ENCODE measurements at places on chromosomes 7 and 10.

- no peak for DNase-seq
These were observed 98.4 kb upstream of the GJD4 start for GRCh38 chr10:35506741-35507140.

- no peak for DNase-seq
These were observed 84.9 kb downstream of the C10orf105 start for GRCh38 chr10:71634531-71635164.

DNA sequence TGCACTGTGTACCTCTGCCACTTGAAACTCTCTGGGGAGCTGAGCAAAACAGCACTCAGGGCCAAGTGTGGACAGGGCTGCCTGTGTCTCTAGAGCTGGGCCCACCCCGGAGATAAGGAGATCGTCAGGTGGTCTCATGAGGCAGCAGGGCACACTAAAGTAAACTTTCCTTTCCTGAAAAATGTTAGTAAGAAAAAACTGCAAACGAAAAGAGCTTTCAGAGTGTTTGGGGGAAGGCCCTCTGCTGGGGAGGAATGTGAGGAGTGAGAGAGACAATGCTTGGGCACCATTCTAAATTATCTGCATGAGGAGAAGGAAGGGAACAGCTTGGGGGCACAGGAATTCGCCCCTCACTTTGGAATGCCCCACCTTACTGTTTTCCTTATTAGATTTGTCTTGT is 127.7 kb downstream of the ATXN7L1 start:
- no peak for DNase-seq

- DNase-seq = no peak
These were observed 60.1 kb downstream of the ZMIZ1 start for GRCh38 chr10:79128923-79129305.

DNA sequence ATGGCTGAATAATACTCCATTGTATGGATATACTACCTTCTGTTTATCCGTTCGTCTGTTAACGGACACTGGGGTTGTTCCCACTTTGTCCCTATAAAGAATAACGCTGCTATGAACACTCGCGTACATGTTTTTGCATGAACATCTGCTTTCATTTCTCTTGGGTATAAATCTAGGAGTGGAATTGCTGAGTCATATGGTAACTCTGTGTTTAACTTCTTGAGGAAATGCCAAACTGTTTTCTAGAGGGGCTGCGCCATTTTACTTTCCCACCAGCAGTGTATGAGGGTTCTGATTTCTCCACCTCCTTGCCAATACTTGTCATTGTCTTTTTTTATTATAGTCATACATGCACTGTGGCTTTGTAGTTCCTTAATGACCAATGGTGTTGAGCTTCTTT is 20.6 kb upstream of the RASSF4 start:
- no peak for DNase-seq

All from activated naive CD4-positive, alpha-beta T cell (primary cell).